ENCODE measurements at places on chromosomes 6 and 20.

- no peak for DNase-seq
Observed at GRCh38 chr6:17945575-17945974, 41.9 kb downstream of the KIF13A start.

DNA sequence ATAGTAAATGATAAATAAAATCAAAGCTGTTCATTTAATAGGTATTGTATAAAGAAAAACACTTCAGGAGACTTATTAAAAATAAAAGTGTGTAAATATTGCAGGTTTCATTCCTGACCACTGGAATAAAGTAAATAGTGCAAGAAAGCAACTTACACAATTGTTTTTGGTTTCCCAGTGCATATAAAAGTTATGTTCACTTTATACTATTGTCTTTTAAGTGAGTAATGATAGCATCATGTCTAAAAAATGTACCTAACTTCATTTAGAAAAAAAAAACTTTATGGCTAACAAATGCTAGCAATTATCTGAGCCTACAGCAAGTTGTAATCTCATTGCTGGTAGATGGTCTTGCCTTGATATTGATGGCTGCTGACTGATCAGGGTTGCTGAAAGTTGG, 726.6 kb upstream of the POU3F2 start:
- DNase-seq: no peak

DNA sequence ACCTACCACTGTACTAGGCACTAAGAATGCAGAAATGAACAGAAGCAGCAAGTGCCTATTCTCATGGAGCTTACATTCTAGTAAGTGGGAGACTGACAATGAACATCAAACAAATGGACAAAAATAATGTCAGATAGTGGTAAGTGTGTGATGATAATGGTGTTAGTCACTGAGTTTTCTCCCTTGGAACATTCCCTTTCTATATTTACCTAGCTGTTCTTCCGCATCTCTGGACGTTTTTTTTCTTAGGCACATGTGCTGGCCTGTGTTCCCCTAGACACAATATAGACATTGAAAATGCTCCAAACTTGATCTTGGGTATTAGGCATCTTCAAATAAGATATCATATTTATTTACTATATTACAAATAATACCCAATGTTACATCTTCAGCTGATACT, 218.1 kb upstream of the GJE1 start:
- no peak for DNase-seq

GRCh38 chr20:56299362-56299761, 50.8 kb downstream of the MC3R start:
- DNase-seq: no peak

GRCh38 chr6:54903884-54904283, 57.3 kb downstream of the FAM83B start:
- DNase-seq: no peak

- DNase-seq: no peak
Observed at GRCh38 chr6:105091140-105091829, 88.5 kb downstream of the POPDC3 start.

Data from hematopoietic multipotent progenitor cell treated with erythropoietin and hydrocortisone succinate and interleukin-3 and kit ligand, for 17 days (in vitro differentiated cells).